ENCODE measurements at places on chromosomes 2 and 18.

GRCh38 chr2:216379977-216380376 lies 7.7 kb upstream of the MARCHF4 start:
- DNase-seq, result no peak

DNA sequence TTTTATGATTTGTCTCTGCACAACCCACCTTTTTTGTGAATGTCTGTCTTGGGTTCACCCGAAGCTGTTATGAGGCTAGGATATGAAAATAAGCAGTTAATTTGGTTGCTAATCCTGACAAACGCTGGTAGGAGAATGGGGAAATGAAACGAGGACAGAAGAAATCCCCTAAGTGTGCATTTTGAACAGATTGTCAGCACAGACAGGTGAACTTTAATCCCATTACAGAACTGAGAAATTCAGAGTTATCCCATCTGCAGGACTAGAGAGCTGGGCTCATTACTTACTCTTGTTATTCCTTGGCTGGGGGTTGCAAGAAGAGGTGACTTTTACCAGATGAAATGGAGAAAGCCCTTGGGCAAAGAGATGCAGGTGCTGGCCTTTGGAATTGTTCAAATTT lies 123.3 kb upstream of the NYAP2 start:
- no peak for DNase-seq

DNA sequence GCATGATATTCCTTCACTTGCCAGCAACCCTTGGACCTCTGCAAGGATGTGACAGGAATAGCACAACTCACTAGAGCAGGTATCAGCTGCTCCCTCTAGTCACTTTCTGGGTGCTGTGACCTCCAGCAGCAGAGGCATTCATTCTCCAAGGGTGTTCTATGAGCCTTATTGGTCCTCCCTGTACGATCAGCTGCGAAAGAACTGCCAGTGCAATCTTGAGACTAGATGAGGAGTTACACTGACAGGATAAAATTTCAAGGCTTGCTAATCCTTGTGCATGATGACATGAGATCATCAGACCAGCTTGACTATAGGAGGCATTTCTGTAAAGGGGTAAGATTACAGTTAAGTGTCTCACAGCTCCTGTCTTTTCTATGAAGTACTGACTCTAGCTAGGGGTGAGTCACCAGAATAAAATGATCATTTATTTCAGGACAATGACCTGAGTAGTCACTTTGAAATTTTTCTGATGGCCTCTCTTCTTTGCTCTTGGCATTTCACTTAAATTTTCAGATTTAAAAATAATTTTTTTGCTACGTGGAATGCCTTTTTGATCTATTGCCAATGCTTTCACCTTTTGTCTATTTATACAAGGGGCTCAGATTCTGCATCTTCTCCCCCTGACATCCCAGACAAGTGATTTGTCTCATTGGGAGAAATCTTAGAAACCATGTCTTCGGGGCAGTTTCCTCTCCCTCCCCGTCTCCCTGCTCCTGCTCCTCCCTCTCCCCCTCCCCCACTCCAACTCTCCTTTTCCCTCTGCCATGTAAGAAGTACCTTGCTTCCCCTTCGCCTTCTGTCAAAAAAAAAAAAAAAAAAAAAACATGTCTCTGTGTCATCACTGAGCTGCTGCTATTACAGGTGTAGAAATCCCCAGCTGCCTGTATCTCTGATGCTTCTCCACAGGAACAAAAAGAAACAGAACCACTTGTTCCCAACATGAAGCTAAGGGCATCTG lies 49.2 kb upstream of the FRZB start:
- no peak for DNase-seq

DNA sequence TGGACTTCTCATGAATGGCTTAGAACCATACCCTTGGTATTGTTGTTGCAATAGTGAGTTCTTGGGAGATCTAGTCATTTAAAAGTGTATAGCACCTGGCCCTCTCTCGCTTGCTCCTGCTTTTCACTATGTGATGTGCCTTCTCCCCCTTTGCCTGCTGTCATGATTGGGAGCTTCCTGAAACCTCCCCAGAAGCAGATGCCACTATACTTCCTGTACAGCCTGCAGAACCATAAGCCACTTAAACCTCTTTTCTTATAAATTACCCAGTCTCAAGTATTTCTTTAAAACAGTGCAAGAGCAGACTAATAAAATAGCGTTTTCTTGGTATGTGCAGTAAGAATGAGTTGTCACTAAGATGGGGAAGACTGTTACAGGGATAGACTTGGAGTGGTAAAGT lies 31.6 kb downstream of the BAZ2B start:
- DNase-seq, result no peak

GRCh38 chr2:69450735-69451416 lies 13.6 kb upstream of the NFU1 start:
- DNase-seq, result no peak

DNA sequence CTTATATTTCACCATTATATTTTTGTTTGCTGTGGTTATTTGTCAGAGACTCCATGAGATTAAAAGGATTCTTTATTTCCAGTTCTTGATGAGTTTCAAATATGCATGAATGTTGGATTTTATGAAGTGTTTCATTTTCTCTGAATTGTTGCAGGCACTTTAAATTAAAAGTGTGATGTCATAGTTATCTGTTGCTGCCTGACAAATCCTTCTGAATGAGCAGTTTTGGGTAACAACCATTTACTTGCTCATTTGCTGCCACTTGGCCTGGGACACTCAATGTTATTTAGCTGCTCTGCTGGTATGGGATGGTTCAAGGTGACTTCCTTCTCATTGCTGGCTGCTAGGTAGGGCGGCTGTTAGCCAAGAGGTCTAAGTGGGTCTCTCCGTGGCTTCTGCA lies 173.5 kb downstream of the LPIN1 start:
- DNase-seq, result no peak

DNA sequence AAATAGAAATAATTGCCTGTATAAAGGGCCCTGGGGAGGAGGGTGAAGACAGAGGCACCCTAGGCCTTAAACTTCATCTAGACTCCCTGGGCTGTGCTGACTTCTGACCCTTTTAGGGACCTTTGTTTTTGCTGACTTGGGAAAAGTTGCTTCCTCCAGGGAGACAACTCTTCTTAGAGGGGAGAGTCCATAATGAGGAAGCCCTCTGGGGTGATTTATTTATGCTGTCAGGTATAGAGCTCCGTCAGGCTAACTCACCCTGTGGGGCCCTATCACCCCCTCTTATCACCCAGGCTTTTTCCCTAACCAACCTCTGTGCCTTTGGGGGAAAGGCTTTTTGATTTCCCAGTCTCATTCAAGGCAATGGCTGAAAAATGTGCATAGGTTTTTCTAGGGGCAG lies 8.1 kb downstream of the ONECUT2 start:
- no peak for DNase-seq

DNA sequence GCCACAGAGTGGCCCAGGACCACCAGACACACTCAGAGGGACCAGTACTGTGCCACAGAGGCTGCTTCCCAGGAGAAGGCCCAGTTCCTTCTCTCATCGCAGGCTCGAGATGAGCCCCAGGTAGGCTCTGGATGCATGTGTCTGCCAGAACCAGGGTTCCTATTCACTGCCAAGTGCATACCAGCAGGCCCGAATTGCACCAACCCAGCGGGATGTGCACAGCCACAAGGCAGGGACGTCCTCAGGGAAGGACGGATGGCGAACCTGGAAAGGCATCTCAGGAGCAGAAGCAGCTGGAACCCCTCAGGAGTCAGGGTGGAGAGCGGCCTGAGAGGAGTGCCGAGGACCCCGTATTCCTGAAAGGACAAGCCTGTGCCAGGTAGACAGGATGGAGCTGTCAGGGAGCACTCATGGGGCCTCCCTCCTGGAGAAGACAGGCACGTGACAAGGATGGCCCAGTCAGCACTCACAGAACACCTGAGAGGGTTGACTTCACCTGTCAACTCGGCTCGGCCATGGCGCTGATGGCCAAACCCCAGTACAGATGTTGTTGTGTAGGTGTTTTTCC lies 73.7 kb downstream of the PTGR3 start:
- DNase-seq, result no peak

DNA sequence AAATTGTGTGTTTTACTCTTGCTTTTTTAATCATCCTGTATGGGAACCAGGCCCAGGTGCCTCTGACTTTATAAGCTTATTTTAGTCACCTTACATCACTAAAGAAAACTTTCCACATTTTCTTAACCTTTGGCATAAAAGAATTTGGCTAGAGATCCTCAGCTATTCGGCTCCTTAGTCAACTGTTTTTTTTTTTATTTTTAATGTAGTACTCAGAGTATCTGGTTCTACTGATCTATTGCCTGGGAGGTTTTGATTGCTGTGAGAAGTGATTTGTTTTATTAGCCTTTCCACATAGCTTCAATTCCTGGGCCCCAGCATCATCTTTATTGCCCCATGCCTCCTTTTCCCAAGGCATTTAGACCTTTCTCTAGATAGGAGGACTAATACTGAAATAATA lies 121.0 kb downstream of the MYO1B start:
- no peak for DNase-seq

GRCh38 chr2:170878066-170878465 lies 51.0 kb upstream of the GORASP2 start:
- no peak for DNase-seq

DNA sequence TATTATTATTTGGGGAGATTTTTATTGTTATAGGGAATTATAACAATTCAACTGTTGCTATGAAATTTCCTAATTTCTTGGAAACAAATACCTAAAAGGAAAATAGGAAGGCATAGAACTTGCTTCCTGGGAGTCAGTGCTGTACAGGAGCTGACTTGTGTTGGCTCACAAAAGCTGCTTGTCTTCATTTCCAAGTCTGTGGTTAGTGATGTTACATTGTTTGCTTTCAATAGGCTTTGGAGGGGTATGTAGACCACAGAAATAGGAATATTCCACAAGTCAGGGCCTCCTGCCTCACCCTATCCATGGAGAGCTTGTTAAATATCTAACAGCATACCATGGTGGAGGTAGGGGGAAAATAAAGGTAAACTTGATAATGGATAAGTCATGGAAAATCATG lies 688.9 kb upstream of the FAM98A start:
- no peak for DNase-seq

DNA sequence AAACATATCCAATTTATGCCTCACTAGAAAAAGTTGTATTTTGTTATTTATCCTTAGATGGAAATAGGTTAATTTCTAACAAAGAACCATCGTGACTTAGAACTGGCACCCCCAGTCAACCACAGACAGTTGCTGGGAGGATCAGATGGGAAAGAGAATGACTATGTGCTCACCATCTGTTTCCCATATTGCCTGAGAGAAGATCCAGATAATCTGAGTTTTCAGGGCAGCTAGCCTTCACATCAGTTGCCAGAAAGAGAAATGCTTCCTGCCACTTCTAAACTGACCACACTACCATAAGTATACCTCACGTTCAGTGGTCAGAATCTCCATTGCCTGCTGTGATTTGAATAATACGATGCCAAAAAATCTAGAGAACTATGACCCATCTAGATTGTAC lies 28.4 kb upstream of the NEB start:
- DNase-seq, result no peak

DNA sequence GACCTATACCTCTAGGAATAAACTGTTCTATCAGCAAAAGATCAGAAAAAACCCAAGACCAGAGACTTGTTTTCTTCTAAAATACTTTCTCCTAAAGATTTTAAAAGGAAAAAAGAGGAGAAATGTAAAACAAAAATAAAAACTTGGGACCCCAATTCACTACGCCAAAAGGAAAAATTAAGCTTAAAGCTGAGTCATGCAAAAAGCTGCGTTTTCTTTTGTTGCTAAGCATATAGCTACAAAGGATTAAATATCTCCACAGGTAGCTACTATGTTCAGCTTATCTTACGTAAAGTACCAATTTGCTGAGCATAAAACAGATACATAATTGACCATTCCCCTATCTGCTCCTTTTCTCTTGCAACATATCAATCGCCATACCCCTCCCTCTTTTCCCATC lies 950.0 kb upstream of the NXPH2 start:
- DNase-seq, result no peak

DNA sequence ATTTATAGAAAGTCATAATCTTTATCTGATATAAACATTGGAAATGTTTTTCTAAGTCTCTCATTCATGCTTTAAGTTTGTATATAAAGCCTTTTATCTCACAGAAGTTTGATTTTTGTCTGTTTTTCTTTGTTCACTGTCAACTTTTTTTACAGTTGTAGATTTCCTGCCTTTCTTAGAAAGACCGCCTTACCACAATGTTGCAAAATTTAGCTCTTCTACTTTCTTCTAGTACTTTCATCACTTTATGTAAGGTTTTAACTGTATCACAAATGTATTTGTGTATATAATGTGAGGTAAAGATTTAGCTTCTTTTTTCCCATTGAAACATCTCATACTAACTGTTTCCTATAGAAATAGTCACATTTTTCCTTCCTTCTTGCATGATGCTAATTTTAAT lies 136.1 kb downstream of the DNAH6 start:
- DNase-seq, result no peak

DNA sequence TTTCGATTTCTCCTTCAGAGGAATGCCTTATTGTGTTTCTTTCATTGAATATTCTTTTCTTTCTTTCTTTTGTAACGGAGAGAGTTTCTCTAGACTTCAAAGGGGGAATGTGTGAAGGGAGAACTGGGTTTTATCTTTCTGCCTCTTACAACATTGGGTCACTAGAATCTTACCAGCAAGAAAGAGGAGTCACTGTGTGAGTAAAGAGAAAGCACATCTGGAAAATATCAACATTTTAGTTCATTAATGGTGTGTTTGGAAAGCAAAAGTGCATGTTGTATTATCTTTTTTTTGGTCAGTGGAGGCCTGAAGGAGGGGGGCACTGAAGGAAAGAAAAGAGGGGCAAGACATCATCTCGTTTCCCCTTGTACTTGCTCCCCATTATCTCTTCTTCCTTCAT lies 86.6 kb upstream of the THOC1 start:
- no peak for DNase-seq

DNA sequence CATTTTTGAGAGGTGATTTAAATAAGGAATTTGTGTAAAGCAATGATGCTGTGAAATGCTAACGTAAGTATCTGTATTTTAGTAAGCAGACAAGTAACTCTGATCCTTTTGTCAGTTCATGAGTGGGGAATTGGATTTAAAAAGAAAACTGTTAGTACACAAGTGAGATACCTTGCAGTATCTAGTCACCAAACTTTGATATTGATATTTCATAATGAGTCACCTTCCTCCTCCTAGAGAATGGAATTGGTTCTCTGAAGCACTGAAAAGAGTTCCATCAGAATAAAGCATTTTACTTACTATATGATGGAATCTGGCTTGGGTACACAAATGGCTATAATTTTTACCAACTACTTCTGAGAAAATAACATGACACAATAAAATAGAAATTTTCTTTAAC lies 232.2 kb downstream of the ZNF804A start:
- DNase-seq, result no peak

DNA sequence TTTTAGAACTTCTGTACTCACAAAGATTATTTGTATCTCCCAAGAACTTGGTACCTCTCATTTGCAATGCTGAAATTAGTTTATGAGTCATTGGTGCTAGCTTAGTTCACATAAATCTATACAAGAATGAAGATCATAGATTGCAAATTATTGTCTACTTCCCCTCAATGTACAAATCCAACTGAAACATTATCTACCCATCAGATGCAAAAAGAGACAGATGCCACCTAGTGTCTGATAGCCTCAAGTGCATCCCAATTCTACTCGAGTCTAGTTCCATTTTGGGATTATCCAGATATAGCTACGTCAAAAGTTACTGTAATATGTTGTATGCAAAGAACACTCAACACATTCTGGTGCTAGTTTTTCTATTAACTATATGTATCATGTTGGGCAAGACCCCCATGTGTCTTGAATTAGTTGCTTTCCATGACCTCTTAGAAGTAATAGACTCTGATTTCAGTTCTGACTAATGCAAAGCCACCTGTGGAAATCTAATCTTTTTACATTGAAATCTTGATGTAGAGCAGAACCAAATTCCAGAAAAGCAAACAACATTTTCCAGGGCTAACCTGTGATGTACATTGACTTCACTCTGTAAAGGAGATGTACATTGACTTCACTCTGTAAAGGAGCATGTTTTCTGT lies 210.0 kb downstream of the RBM43 start:
- DNase-seq, result no peak

- DNase-seq, result no peak
Measured at GRCh38 chr2:7437716-7438632, 520.8 kb downstream of the RNF144A start.
